Kasumi-1 (cell line): ENCODE measurements at places on chromosomes 1 and 21.
A peak's percentile ranks its signal among the peaks of the same experiment; 100 is the strongest.

DNA sequence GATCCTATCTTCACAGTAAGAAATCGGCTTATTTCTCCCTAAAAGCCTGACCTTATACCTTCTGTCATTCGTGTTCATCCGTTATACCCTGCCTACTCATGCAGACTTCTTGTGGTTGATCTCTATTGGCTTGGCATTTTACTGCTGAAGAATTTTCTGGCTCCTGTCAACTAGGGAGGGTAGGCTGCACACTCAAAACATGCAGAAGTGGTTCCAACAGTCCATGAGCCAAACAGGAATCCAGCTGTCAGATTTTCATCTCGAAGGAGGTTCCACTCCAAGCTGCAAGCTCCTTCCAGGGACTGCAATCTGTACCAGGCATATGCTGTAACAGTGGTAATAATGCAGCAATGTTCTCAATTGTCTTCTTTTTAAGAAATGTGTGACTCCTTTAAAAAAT, 10.1 kb downstream of the DNAJC11 start:
- DNase-seq: no peak

DNA sequence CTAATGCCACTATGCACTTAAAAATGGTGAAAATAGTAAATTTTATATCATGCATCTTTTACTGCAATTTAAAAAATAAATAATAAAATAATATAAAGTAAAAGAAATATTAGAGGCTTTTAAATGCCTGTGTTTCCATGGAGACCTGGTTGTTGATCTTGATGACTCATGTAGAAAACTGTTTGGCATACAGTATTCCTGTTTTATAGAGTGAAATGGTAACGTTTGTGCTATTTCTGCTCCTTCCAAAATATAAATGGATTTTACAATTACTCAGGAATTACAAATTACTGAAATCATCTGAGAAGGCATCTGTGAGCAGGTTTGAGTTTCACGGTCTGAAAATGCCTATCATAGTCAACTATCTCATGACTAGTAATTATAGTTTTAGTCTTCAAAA, 98.4 kb upstream of the USP25 start:
- no peak for DNase-seq

DNA sequence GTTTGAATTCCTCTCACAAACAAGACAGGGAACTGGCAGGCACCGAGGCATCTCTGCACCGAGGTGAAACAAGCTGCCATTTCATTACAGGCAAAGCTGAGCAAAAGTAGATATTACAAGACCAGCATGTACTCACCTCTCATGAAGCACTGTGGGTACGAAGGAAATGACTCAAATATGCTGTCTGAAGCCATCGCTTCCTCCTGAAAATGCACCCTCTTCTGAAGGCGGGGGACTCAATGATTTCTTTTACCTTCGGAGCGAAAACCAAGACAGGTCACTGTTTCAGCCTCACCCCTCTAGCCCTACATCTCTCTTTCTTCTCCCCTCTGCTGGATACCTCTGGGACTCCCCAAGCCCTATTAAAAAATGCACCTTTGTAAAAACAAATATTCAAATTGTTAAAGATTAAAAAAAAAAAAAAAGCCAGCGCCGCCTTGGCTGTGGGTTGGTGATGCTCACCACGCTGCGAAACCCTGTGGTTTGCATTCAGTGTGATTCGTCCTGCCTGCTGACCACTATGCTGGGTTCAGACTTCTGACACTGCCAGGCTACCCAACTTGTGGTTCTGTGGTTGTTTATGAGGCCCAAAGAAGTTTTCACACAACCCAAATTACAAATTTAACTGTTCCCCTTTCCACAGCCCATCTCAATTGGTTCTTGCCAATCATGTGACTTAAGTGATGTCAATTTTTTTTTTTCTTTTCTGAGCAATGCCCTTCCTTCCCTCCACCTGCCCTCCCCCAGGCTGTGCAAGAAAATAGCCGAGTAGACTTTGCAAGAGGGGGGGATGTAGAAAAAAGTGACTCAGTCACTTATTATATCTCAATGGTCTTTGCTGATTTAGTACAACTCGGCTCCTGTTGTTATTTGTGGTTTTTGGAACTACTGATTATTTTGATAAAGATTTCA, at the start of gene RUNX1:
Gene RUNX1, minus strand, starts transcription at position 597 of the 912 bp plus-strand sequence.
- peak; percentile 97 for DNase-seq

DNA sequence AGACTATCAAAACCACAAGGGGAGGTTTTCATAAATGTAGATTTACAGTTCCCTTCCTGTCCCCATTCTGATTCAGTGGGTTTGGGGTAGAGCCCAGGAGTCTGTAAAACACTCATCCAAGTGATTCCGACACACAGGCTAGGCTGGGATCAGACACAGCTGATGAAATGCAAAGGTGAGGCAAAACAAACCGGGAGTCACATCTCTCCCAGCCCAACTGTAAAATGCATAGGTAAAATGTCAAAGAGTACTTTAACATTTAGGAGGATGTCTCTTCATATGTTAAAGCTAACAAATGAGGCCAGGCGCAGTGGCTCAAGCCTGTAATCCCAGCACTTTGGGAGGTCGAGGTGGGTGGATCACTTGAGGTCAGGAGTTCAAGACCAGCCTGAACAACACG, 45.0 kb downstream of the ZNF281 start:
- DNase-seq: no peak

GRCh38 chr1:23152966-23153684, 15.5 kb downstream of the LUZP1 start:
- DNase-seq: no peak

- no peak for DNase-seq
Observed at GRCh38 chr1:93842750-93843500, 36.1 kb downstream of the DNTTIP2 start.

DNA sequence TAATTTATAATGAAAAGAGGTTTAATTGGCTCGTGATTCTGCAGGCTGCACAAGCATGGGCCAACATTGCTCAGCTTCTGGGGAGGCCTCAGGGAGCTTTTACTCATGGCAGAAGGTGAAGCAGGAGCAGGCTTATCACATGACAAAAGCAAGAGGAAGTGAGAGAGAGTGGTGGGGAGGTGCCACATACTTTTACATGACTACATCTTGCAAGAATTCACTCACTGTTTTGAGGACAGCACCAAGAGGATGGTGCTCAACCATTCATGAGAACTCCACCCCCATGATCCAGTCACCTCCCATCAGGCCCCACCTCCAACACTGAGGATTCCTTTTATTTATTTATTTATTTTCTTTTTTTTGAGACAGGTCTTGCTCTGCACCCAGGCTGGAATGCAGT, 5.5 kb upstream of the PLEKHM2 start:
- DNase-seq: no peak

DNA sequence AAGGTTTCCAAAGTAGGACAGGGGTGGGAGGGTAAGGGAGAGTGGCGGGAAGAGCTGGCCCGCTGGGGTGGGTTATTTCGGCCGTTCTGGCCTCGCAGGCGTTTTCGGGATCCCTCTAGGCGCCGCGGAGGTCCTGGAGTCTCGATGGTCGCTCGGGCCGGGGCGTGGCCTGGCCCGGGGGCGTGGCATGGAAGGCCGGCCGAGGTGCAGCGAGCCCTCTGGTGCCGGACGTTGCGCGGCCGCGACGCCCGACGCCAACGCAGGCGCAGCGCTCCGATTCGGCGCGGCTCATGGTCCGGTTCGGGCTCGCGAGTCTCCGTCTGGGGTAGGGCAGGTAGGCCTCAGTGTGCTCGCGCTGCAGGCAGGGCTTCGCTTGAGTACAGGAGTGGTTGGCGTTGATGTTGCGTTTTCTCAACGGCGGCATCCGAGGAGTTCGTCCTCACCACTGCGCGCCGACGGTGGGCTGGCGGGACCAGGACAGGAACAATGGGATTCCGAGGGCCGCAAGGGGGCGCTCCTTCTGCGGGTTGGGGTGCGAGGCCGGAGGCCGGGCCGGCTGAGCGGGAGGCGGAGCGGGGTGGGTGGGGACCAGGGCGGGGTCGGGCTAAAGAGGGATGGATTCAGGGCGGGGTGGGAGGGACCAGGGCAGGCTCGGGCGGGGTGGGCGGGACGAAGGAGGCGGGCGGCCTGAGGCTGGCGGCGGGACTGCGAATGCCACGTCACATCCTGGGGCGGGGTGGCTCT, at the start of gene PGBD2:
Gene PGBD2, plus strand, starts transcription at position 227 of the 744 bp plus-strand sequence. CDS start 7,628 bp downstream, outside the sequence.
- DNase-seq: peak; percentile 93

DNA sequence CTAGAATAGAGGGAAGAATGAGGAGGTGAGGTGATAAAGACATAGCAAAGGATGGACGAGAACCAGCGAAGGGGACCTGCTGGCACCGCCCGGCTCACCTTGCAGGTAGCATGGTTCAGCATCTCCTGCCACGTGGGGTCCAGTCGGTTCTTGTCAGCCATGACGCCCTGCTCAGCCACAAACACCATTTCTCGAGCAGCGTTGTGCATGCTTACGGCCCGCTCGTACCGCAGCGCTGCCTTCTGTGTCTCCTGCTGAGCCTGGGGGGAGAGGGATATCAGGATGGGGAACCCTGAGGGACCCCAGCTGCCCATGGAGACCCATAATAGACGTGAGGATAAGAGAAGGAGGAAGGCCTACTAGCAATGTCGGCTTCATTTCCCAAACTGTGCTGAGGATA, 11.4 kb downstream of the SH3BP5L start:
- no peak for DNase-seq

GRCh38 chr1:186536273-186536890, 75.5 kb upstream of the PDC start:
- peak; percentile 12 for DNase-seq

DNA sequence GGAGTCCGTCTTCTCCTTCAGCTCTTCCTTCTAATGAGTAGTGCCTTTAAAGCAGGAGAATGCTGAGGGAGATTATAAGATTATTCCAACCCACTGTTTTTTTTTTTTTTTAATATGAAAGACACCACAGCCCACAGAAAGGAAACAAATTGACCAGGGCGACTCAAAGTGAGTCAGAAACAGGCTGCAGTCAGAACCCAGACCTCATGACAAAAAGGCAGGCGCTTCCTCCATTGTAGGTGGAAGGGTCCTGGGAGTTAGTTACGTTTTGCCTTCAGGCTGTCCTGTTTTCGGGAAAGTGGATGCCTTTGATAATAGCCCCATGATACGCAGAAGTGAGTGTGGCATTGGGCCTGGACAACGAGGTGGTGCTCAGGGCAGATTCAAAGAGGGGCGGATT, 21.0 kb downstream of the PLXNA2 start:
- no peak for DNase-seq

DNA sequence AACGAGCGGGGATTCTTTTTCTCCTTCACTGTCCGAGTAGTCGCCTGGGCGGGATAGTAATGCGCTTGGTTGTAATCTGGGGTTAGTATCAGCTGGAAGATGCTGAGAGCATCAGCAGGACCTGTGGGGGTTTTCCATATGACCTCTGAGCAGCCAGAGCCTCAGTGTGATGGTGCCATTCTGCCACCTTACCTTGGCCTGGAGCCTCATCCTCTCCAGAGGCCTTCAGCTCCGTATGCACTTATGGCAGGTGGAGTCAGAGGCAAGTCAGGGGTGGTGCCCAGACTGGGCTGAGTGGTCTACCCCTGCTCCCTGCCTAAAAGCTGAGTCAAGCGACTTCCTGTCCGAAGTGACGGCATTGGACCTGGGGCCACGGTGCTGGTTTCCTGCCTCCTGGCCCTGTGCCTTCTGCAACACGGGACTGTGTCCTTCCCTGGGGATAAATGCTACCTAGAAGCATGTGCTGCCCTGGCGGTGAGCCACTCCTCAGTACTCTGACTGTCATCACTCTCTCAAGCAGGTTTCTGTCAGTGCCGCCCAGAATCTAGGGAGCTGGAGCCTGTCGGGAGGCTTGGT, 24.7 kb downstream of the TENT5C start:
- DNase-seq: no peak

DNA sequence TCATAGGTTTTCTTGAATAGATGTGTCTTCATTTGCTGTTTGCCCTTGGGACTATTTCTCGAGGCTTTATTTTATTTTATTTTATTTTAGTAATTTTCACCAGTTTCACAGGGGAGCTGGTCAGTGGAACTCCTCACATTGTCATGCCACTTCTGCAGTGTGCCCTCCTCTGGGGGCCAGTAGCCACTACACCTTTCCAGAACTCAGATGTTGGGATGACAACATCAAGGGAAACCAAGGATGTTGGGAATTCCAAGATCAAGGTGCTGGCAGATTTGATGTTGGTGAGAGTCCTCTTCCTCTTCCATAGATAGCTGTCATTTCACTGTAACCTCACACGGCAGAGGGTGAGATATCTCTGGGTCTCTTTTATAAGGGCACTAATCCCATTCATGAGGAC, 35.5 kb downstream of the SLC26A9 start:
- DNase-seq: no peak

- peak; percentile 79 for DNase-seq
Observed at GRCh38 chr1:111481387-111482221, 7.8 kb downstream of the C1orf162 start.

GRCh38 chr1:248303324-248303723, at the start of gene OR2T12:
Gene OR2T12, minus strand, starts transcription at chr1:248303424. Its CDS starts 7,846 bp downstream, at chr1:248295578.
- no peak for DNase-seq

DNA sequence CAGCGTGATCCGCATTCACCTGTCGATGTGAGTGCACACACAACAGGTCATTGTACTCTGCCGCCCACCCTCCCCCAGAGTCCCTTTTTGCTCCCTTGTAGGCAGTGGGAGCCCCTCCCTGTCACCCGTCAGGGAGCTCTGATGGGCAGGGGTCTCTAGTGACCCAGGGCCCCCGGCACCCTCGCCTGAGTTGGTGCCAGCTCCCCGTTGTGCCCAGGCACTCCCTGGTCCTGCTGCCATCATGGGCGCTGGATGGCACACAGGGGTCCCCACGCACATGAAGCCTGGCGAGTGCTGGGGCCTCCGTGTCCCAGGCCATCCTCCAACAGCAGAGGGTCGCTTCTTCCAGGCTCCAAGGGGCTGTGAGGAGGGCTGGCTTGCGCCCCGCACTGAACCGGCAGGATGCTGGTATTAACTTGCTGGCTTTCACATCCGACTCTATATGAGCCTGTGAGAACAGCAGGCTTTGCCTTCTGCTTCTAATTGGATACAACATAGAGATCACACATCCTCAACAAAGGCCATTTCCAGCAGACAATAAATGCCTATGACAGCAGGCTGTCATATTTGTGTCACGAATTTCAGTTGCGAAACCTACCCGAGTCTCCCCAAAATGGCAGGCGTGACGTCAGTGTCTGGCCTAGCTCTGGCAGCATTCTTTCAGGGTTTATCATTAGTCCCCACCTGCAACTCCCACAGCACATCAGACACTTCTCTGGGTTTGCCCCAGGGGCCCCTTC, 35.4 kb downstream of the KIAA1614 start:
- no peak for DNase-seq

DNA sequence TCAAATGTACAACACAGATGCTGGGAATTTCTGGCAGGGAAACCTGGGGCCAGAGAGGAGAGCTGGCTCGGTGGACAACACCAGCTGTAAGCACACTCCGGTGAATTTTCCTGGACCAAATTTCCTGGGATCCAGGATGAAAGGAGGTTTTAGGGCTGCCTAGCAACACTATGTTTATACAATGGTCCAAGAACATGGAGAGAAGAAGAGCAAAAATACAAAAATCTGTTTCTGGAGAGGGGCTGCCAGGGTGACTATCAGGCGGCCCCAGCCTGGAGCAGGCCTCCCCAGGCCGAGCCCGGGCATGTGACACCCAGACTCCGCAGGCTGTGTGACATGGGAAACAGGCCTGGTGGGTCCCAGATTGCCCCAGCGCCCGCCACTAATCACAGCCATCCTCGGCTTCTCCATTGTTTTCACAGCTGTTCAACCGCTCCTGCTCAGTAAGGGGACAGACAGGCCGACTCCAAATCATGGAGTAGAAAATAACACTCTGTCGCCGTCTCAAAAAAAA, 336.0 kb upstream of the NFIA start:
- no peak for DNase-seq

- no peak for DNase-seq
Observed at GRCh38 chr1:228033376-228033775, 26.6 kb downstream of the WNT3A start.

GRCh38 chr1:242525360-242525722, 844 bp upstream of the PLD5 start:
- DNase-seq: no peak
